Fibroblast of skin of abdomen (primary cell): ENCODE measurements at places on chromosomes 5 and 9.

DNA sequence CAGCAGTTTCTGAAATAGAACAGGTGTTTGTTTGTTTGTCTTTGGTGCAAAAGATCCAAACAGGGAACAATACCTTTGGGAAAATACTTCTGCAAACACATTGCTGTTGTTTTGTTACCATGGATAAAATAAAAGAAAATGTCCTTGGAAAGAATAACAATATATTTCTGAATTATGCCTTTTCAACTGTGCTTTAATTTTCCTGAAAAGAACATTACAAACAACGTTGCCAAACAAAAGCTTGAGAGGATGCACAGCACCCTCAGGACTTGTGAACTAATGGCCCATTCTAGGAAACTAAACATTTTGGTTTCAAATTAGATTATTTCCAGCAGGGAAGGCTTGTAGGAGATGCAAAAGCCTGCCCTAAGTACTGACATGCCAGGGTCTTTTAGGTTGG lies 967.2 kb downstream of the TLE4 start:
- no peak for DNase-seq

- DNase-seq = no peak
These were observed 7.1 kb upstream of the FAF2 start for GRCh38 chr5:176440927-176441706.

DNA sequence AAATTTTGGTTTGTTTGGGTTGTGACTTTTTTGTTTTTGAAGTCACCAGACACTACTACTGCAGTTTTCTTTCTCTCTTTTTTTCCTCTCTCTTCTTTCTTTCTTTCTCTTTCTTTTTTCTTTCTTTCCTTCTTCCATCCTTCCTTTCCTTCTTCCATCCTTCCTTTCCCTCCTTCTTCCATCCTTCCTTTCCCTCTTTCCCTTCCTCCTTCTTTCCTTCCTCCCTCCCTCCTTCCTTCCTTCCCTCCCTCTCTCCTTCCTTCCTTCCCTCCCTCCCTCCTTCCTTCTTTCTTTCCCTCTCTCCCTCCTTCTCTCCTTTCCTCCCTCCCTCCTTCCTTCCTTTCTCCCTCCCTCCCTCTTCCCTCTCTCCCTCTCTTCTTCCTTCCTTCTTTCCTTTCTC lies 230.3 kb upstream of the TYRP1 start:
- DNase-seq = no peak

DNA sequence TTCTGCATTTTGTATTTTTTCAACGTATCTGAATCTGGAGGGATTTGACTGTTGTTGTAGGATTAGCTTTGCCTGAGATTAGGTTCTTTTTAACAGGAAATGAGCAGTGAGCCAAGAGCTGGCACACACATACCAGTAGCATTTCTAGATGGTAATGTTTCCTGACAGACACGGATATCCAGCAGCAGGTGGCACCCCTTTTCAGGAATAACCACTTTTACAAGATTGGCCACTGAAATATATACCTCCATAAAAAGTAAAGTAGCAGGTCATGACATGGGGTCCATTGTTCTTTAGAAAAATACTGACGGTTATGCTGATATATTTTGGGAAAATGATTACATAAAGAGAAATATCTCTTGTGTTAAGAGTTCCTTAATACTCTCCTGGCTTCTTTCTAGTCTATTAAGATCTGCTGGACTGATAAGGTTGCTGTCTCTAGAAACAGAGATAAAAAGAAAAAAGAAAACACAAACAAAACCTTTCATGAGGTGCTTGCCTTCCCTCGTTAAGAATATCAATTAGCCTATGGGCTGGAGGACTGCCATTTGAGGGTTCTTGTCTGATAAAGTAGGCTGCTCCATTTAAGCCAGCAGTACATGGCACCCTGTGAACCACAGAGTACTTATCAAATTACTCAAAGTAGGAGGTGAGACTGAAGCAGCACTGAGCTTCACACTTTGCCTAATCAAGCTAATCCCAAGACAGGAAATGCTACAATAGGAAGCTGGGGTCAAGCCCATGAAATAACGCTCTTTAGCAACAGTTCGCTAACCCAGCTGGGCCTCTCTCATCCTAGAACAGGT lies 101.6 kb upstream of the PCA3 start:
- no peak for DNase-seq

DNA sequence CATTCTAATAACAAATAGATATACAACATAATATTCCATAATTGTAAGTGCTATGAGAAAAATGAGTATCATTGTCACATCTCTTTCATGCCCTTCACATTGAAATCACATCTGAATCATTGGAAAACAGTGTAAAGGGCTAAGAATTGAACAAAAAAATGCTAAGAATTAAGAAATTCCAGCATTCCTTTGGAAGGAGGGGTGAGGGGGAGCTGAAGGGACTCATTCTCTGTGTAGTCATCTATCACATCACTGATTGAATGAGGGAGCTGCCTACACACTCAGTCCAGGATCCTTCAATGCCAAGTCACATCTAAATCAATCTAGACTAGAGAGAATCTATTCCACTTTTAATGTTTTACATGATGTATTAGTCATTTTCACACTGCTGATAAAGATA lies 286.6 kb downstream of the DTWD2 start:
- DNase-seq = peak; percentile 42

GRCh38 chr5:33032271-33033070 lies 321.4 kb downstream of the NPR3 start:
- DNase-seq = peak; percentile 51

GRCh38 chr9:117258184-117258866 lies 156.5 kb downstream of the ASTN2 start:
- DNase-seq = peak; percentile 2

- no peak for DNase-seq
These were observed 30.8 kb downstream of the SLC38A9 start for GRCh38 chr5:55681301-55681700.

DNA sequence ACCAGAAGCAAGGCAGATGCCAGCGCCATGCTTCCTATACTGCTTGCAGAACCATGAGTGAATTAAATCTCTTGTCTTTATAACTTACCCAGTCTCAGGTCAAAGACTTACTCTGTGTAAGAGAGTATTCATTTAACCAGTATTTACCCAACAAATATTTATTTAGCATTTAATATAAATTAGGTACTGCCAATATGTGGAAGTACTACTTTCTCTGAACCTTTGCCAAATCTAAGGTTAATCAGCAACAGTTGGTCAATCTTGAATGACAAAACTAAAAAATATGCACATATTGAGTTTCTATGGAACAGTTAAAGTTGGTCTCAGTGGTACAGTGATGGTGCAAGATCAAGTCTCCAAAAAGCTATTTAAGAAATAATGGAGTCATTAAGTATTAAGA lies 155.9 kb upstream of the CCNG1 start:
- no peak for DNase-seq

- peak; percentile 97 for DNase-seq
These were observed 399 bp upstream of the FBN2 start for GRCh38 chr5:128538250-128539037.

DNA sequence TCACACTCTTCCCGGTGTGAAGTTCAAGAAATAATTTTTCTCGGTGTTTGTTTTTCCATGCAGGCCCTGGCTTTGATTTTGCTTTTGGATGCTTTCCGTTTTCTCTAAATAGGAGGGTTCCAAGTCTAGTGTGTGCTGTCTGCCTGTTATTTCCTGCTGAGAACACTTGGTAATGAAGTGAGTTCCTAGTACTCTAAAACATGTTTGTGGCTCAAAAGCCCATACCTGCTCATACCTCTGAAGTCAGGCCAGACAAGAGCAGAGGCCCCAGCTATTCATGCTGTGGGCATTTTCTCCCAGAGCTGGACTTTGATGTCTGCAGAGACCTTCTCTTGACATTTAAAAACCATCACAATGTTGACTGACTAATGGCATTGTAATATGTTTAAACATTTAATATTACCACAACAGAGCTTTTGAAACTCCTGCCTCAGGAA lies 211.2 kb downstream of the GOLPH3 start:
- DNase-seq = peak; percentile 35

DNA sequence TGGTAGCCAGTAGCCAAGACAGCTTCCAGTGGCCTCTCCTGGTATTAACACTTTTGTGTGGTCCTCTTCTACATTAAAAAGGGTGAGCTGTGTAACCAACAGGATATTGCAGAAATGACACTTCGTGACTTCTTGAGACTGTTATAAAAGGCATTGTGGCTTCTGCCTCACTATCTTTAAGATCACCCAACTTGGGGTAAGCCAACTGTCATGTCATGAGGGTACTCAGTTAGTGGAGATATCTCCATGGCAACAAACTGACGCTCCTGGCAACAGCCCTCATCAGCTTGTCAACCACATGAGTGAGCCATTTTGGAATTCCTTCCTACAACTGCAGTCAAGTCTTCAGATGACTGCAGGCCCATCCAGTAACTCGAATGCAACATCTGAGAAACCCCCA lies 121.7 kb downstream of the DEPDC1B start:
- no peak for DNase-seq

- DNase-seq = no peak
These were observed 2.9 kb downstream of the HTR1A start for GRCh38 chr5:63959177-63959982.

- no peak for DNase-seq
These were observed 1783.7 kb upstream of the CDH9 start for GRCh38 chr5:28822071-28822470.

GRCh38 chr5:179404321-179405053 lies 59.2 kb upstream of the ADAMTS2 start:
- peak; percentile 8 for DNase-seq

DNA sequence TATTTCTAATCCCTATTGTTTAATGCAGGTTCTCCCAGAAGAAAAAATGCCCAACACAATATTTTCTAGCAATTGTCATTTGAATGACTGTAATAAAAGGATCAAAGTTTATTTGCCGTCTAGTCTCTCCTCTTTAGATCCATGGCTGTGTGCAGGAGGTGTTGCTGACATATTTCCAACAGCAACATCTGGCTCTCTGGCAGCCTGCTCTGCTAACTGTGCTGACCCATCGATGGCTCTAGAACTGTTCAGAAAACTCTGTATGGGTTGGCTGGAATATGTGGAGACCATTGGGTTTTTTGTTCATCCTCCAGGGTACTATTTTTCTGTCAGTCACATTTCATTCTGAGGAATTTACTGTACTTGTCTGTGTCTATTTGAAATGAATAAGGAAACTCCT lies 202.0 kb upstream of the SLC27A6 start:
- DNase-seq = no peak

DNA sequence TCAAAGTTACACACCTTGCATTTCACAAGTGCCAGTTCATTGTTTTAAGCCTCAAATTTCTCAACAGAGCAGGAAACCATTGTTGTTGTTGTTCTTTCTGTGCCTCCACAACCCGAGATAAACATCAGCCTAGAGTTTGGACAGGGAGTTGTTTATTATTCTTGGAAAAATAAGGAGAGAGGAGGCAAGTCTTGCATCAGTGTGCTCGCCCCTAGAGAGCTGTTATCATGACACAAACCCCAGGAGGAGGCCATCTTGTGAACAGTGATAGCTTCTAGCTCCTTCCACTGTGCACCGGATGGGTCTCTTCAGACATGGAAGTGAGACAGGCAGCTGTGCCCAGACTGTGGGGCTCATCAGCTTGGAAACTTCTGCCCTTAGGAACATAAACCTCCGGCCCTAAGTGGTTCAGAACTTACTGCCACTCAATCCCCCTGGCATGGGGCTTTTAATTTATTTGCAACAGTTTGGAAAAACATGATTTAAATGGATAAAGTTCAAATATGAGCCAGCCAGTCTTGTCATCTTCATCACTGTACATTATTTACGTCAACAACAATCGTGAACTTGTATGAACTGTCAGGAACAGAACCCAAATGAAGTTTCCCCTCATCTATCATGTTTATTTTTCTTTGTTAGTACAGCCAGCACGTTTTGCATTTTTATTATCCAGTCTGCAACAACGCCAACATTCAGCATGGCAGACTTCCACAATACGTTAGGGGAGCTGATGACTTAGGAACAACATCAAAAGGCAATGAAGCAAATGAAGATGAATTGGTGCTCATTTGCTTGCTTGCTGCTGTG lies 181.7 kb upstream of the S1PR3 start:
- DNase-seq = no peak

GRCh38 chr5:139273322-139273571 lies 20.3 kb upstream of the MATR3 start:
- DNase-seq = no peak

DNA sequence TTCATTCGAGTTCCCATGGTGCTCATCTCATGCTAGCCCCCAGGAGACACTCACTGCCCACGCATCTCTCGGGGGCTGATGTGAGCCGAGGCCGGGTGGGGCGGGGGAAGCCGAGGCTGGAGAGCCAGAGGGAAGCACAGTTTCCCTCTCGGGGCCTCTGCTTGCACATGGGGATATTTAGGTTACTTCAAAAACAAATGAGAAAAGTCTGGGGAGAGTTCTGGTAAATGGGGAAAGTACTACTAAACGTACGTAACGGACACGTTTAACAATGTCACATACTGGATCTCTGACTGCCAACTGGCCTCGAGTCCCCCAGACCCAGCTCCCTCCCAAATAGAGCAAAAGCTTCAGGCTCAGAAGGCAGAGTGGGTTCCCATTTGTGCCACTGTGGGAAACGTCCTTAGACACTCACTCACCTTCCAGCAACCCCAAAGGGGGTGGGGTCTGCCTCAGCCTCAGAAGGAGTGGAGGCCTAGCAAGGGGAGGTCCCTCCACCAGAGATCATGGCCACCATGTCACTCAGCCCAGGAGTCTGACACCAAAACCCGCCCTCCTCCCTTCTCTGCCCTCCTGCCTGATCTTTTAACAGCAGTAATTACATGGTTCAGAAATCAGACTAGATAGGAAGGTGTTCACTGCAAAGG lies 33.8 kb upstream of the NTNG2 start:
- DNase-seq = no peak

DNA sequence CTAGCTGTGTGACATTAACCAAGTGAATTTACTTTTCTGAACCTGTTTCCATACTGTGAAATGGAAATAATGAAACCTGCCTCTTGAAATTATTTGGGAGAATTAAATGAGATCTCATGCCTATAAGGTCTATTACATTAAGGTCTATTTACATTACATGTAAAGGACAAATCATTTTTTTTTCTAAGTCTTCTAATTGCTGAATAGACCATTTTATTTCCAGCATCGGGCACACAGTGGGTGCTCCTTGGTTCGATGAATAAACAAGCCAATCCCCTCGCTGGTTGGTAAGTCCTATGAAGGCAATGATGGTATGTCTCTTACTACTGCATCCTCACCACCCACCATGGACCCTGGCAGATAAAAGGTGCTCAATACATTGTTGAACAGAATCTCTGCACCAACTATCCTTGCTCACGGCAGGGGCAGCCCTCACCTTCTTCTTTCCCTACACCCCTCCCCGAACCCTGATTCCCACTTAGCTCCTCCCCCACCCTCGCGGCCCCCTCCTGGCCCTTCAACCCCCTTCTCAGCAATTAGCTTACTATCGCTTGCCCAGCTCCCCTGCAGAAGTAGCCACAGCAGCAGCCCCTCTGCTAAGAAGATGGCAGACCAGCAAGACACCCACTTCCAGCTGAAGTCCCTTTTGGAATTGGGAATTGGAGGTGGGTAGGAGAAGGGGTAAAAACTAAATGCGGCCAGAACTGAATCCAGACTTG lies 3.0 kb downstream of the PCDH1 start:
- DNase-seq = no peak

DNA sequence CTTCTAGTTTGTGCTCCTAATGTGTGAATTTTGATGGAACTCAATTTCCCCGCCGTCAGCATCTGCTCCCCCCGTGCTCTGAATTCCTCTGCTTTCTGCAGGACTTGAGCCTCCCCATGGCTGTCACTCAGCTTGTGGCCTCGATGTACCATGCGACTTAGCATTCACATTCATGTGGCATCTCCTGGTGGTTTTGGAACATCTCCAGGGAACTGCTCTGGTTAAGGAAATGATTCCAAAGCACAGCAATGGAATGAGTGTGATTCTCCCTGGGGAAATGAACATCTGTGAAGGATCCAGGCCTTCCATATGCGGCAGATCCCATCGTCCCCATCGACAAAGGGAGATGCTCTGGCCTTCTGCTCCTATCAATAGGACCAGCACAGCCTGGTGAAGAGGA lies 119.0 kb downstream of the ENTREP1 start:
- DNase-seq = peak; percentile 89
